ENCODE measurements at places on chromosomes 2 and 18. TPM values are rescaled to one million over a fixed set of nuclear protein-coding genes. Genes with fewer than 3 reads are reported as not detected.

DNA sequence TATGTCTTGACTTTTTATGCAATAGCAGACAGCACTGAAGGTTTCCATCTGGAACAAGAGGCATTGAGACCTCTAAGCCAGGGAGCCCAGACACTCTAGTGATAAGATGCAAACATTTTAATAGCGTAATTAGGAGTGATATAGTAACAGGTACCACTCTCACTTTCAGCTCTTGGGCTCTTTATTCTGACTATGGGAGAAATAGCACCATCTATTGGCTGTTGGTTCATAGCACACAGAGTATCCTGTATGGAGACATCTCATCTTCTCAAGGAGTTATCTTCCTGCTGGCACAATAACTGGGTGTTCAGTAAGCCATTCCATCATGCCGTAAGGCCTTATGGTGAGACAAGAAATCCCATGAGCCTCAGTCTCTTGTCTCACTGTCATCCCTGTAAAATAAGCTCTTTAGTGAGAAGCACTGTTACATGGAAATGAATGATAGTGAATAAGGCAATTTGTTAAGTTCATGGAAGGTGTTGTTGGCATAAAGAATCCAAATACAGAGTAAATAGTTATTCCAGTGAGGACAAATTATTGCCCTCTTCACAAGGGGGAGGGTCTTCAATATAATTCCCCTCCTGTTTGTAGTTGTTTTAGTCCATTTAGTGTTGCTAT, 48.3 kb downstream of the THUMPD2 start:
- no peak for DNase-seq

DNA sequence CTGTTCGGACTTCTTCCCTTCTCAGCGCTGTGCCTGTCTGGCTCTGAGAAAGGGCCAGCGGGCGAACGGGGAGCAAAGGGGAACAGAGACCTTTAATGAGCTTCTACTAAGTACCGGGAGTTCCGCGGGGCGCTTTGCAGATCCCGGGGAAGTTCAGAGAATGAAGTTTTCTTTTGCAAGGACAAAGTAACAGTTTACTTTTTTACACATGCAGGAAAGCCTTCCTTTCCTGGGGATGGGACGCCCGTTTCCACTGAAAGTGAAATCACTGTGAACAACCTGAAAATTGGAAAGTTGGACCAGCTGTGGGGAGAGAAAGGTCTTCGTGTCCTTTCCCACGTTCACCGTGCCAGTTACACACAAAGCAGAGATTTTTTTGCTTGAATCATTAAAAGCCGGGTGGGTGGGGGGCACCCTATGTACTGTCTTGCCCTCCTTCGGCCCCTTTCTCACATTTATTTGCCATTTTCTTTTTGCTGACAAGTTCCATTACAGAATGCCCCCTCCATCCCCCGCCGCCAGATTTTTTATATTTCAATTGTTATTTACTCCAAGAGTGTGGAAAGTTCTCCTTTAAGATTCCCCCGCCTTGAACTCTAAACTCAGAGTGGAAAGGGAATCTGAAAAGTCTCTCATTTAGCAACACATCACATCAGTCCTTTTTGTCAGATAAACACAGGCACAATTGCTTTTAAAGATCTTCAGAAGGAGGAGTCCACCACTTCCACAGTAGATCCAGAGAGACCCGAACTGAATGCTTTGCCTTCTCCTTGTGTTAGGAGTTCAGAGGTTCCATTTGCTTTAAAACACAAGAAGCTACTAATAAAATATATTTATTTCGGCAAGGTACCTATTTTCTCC, 1.1 kb upstream of the FN1 start:
- DNase-seq = no peak

DNA sequence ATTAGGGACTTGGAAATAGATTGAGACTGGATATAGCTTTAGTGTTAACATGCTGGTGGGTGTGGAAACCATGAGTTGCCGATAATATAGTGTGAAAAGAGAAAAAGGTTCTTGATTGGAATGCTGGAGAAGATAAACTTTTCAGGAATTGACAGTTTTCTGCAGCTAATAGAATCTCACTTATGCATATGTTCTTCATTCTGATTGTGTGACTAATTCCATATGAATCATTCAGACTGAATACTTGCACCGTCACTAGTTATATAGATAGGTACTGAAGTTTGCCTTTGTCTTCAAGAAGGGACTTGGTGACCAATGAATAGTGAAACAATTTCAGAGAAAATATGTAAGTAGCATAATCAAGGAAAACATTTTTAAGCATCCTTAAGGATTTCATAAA, 225.7 kb upstream of the FOSL2 start:
- no peak for DNase-seq

DNA sequence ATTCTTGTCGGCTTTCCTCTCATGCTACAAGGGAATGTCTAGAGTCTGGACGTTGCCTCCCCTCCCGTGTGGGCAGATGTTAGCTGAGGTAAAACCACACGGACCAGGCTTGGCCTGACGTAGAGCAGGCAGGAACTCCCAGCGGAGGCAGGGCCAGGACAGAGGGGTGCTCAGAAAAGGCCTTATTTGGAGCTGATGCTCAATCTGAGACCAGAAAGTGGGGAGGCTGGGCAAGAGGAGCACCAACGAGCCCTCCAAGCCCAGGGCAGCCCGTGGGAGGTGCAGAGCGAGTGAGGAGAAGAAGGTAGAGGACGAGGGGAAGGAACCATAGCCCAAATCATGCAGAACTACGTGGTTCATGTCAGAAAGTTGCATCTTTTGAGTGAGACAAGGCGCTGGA, 9.0 kb downstream of the TEX51 start:
- DNase-seq = no peak

DNA sequence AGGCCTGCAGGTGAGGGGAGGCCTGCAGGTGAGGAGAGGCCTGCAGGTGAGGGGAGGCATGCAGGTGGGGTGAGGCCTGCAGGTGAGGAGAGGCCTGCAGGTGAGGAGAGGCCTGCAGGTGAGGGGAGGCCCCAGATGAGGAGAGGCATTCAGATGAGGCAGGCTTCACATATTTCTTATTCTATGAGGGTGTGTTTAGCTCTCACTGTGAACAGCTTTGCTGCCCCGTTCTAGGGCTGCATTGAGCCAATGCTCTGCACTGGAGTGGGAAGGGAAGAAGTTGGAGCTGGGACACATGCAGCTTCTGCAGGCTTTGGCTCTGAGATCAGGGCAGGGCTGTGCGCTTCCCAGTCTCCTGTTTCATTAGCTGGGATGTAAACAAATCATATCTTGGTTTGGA, 19.5 kb downstream of the TPO start:
- DNase-seq = no peak

DNA sequence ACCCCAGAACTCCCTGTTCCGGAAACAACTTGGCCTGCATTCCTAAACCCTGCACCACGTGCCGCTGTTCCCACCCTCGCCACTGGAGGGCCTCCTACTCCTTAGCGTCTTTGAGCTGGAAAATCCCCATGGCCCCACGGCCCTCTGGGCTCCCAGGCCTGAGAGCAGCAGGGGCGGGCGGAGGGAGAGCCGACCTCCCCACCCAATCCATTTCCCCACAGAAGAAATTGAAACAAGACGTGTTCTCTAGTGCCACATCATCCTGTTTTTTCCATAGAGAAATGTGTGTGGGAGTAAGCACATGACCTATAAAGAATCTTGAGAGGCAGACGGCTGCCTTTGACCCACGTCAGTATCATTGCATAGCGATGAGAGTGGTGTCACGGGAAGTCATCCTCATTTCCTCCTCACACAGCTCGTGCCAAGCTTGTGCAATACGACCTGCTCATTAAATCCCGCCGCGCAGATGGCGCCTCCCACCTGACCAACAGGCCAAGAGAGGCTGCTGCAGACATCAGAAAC, 79.2 kb downstream of the LAMA1 start:
- peak; percentile 67 for DNase-seq

Gene CCDC85A
- total RNA-seq = 0.31 TPM

Gene FBXO15
- total RNA-seq = 0.19 TPM

Gene SERPINB7
- not detected for total RNA-seq

Gene ALPP
- not detected for total RNA-seq

Data from right lobe of liver (tissue), 6 donors.